Right ventricle myocardium superior (tissue), 1 donor: ENCODE measurements at places on chromosomes 13 and 19. TPM values are rescaled to one million over a fixed set of nuclear protein-coding genes. Genes with fewer than 3 reads are reported as not detected.

GRCh38 chr13:48562296-48563066 lies 29.6 kb upstream of the RCBTB2 start:
- no peak for DNase-seq

- DNase-seq: no peak
Observed at GRCh38 chr19:12544401-12544876, 6.8 kb downstream of the ZNF564 start.

- no peak for DNase-seq
Observed at GRCh38 chr19:5131506-5132205, 162.7 kb downstream of the KDM4B start.

- DNase-seq: no peak
Observed at GRCh38 chr19:40460185-40460584, 5.4 kb downstream of the BLVRB start.

GRCh38 chr19:31666126-31666525 lies 316.9 kb upstream of the TSHZ3 start:
- no peak for DNase-seq

GRCh38 chr19:34580055-34580336 lies 97.0 kb downstream of the SCGB2B2 start:
- DNase-seq: no peak

DNA sequence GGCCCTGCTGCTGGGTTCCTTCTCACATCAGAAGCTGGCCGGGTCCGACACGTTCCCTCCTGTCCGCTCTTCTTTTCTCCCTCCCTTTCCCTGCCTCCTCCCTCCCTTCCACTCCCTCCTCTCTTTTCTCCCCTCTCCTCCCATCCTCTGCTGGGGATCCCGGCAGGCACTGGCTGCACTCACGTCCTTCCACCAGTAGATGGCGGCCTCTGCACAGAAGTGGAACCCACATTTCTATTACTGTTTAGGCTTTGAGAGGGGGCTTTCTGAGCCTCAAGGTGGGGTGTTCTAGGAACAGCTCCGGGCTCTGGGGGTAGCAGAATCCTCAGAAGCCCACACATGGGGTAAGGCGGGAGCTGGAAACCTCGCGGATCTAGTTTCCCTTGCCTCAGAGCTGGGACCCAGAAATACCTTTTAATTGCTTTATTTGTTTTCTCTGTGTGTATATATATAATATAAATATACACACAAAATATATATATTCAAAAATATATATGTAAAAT lies 294.2 kb downstream of the ZNF536 start:
- DNase-seq: no peak

GRCh38 chr19:29672933-29673336 lies 7.7 kb downstream of the PLEKHF1 start:
- no peak for DNase-seq

GRCh38 chr13:42821437-42821836 lies 40.1 kb downstream of the FAM216B start:
- no peak for DNase-seq

DNA sequence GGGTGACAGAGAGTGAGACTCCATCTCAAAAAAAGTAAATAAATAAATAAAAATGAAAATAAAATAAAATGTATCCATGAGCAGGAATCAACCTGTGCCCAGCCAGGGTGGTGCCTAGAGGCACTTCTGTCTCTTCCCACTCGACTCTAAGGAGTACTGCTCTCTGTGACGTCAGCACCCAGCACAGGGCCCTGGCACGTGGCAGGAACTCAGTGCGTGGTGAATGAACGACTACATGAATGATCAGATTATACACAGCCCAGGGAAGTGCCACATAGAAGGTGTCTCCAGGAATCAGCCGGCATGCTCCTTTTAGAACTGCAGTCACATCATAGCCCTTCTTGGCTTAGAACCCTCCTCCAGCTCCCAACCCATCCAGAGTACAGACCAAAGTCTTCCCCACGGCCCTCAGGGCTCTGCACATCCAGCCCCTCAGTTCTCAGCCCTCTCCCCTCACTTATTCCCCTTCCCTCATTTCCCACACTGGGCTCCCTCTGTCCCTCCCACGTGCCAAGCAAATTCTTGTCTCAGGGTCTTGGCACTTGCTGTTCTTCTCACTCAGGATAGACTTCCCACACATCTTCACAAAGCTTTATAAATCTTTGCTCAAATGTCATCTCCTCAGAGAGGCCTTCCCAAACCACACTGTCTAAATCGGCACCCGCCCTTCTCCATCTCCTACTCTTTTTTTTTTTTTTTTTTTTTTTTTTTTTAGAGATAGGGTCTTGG lies 4.2 kb downstream of the CLIP3 start:
- DNase-seq: no peak

DNA sequence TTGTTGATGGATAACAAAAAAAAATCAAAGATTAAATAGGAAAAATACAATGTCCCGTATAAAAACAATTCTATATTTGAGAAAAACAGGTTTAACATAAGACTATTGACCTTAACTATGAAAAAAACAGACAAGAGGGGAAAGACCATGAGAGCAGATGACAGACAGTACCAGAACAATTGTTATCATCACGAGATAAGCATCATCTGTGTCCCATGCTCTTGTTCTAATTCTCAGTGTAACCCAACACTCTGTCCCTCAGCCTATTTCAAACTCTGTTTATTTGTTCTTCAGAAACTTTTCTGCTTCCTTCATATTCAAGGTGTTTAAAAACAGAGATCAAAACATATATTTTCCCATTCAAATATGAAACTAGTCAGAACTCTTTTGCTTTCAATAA lies 216.4 kb downstream of the PCDH9 start:
- no peak for DNase-seq

- DNase-seq: no peak
Observed at GRCh38 chr13:111253365-111253872, 67.0 kb upstream of the TEX29 start.

DNA sequence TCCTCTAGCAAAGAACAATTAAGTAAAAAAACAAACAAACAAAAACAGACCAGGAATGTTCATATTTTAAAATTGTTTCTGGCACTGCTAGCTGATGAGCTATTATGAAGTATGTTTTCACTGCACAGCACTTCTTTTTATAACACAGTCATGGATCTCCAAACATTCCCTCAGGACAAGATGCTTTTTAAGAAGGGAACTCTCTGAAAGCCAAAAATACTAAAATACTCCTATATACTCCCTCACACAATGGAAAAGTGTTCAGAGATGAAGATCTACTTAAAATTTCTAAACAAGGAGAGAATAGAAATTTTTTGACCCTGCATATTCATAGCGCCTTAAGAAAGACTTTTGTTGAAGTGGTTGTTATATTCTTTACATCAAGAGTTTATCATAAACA lies 926.8 kb downstream of the DIAPH3 start:
- no peak for DNase-seq

DNA sequence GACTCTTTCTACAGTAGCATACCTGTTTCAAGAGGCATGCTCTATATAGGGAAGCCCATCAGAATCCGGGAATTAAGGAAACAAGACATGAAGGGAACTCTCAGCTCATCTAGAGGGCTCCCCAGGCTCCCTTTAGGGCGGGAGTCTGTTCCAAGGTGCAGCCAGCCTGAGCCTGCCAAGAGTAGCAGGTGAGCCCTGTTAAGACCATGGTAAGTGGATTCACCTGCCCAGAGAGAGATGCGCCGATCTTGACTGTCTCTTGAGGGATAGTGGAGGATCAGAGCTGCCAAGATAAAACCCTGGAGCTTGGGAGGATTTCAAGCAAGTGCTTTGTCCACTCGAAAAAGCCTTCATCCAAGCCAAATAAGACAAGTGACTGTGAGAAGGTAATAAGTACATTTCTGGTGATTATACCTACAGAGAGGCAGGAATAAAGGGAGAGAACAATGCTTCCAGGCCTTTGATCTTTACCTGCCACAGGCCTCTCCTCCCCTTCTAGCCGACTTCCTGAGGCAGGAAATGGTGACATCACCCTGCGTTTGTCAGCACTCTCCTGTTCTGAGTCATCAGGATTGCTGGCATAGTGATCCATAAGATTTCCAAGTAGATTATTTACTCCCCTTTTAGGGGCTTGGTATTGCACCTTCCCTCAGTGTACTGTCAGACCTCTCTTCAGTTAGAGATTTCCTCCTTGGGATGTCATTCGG lies 31.5 kb downstream of the KLF5 start:
- DNase-seq: no peak

DNA sequence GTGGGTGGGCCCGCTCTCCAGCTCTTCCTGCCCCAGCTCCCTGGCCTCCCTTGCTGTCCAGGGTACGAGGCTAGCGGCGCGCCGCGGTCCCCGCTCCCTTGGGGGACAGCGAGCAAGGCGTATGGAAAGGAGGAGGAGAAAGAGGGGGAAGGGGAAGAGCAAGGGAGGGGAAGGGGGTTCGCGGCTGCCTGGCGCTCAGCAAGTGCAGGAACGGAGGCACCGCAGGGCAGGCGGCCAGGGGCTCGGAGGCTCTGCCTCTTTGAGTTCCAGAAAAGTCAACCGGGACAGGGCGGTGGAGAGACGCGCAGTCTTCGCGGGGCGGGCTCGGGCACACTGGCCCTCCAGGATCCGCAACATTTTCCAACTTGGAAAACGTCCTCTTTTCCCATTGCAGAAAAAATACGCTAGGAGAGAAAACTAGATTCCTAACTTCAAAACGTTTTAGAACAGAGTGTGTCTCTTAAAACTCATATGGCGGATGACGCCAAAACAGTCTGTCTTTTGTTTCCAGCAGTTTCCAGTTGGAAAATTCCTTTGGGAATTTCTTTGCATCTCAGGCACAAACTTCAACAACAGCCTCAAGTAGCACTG lies 23.1 kb upstream of the TNFRSF19 start:
- peak; percentile 79 for DNase-seq

DNA sequence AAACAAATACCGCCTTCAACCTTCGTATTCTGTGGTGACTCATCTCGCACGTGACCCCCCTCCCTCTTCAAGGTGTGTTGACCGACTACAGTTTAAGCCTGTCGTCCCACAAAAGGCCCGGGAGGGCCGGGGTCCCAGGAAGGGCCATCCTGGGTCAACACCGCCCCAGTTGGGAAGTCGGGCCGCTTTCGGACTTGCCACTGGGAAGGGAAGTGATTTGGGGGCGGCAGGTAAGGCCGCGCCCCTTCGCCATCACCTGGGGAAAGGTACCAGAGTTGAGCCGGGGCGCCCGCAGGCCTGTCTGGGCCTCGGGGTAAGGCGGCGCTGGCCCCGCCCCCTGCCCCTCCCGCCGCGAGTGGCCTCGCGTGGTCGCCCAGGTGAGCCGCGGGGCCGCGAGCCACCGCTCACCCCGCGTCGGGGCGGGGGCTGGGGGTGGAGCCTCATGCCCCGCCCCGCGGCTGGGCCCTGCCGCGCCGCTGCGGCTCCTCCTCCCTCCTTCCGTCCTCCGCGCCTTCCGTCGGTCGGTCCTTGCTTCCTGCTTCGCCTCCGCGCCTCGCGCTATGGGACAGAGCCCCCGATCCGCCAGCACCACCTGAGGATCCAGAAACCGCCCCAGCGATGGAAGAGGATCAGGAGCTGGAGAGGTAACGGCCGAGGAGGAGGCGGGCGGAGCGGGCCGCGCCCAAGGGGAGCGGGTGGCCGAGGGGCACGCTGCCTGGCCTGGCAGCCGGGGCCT lies at the start of gene POLR1D:
TSS of gene POLR1D (plus strand) at position 527 of the 736 bp plus-strand sequence. CDS start at position 619, 92 bp downstream.
- DNase-seq: peak; percentile 87

- DNase-seq: no peak
Observed at GRCh38 chr13:90270226-90270625, 1077.3 kb upstream of the MIR17HG start.

GRCh38 chr19:39738814-39739213 lies 985 bp upstream of the CLC start:
- no peak for DNase-seq

DNA sequence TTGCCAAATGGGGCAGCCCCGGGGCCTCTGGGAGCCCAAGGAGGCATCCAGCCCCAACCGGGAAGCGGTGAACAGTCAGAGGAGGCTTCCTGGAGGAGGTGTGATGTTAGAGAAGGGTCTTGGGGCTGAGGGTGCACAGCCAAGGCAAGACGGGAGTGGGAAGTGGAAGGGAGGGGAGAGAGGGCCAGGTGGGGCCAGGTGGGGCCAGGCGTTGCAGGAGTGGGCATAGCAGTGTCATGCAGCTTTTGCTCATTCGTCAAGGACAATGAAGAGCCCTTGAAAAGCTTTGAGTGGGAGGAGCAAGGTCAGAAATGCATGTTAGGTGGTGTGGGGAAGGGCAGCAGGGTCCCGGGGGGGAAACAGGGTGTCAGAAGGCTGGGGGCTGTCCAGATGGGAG lies 1.8 kb downstream of the FBN3 start:
- no peak for DNase-seq

GRCh38 chr13:20121159-20121525 lies 39.7 kb downstream of the GJA3 start:
- no peak for DNase-seq

GRCh38 chr19:51824281-51825005 lies 29.5 kb downstream of the FPR3 start:
- no peak for DNase-seq

DNA sequence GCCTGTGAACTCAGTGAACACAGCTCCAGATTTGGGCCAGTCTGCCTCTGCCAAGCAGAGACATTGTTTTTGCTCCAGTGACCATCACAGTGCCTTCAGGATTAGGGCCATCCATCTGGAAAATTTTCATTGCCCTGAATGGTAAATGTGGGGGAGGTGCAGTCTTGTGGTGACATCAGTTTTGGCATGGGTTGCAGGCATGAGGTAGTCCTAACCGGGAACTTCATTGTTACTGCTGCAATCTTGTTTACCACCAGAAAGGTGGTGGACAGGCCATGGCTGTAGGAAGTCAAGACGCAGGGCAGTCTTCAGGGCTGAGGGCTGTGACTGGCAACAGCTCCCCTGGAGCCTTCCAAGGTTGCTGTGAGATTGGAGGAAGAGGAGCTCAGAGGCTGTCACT lies 55.2 kb downstream of the SPATA13 start:
- no peak for DNase-seq

DNA sequence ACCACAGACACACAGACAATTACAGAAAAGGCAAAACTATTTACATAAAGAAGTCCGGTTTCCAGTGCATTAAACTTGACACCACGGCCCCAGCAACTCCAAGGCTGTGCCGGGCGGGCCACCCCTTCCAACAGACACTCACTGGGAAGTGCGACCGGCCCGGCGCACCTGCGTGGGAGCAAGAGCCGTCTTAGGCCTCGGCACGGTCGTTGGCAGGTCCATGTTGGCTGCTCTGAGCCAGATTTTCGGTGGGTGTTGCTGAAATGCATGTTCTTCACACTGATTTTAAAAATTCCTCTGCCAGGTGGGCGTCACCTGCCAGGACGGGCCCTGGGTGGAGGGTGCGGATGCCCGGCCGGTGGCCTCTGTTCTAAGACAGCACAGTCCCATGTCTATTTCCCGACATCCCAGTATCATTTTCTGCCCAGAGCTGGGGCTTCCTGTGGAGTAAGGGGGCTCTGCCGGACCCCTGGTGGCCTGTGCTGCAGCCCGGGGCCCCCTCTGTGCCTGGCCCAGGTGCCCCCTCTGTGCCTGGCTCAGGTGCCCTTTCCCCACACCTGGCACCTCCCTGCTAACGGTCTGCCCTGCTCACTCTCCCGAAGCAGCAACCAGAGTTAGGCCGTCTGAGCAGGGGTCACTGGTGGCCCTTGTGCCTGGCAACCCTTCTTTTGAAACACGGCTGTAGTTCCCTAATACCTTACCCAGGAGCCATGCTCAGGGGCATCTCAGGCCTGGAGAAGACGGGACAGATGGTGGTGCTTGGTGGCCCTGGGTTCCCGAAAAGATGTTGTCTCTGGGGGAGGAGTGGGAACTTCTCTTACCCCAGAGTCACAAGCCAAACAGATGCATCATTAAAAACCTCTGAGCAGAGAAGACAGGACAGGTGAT lies 9.2 kb downstream of the TMEM255B start:
- DNase-seq: no peak

LYPD5 gene
- total RNA-seq: 0.89 TPM

ZNF253 gene
- 6.6 TPM for total RNA-seq

DHPS gene
- total RNA-seq: 42.9 TPM

B3GNT8 gene
- 12.5 TPM for total RNA-seq

HRC gene
- 878 TPM for total RNA-seq

LIM2 gene
- total RNA-seq: not detected

TUBB4A gene
- 10.8 TPM for total RNA-seq
